SJCRH30 (cell line): ENCODE measurements at places on chromosomes 7 and 10. TPM values are rescaled to one million over a fixed set of nuclear protein-coding genes. Genes with fewer than 3 reads are reported as not detected.

GRCh38 chr7:155489158-155489840, 31.4 kb downstream of the EN2 start:
- no peak overlapping the region for H3K4me3 ChIP-seq
- no peak for DNase-seq
- no peaks in the 10 kb centered on the region for H3K36me3 ChIP-seq
- H3K27ac ChIP-seq = no peak overlapping the region

GRCh38 chr7:19713676-19714075, 4.8 kb upstream of the POLR1F start:
- H3K27ac ChIP-seq = no peak overlapping the region
- H3K27me3 ChIP-seq = no peaks in the 10 kb centered on the region
- peaks cover 3% of the 10 kb centered on the region; the same call in 1 of the 2 replicates for H3K4me1 ChIP-seq

DNA sequence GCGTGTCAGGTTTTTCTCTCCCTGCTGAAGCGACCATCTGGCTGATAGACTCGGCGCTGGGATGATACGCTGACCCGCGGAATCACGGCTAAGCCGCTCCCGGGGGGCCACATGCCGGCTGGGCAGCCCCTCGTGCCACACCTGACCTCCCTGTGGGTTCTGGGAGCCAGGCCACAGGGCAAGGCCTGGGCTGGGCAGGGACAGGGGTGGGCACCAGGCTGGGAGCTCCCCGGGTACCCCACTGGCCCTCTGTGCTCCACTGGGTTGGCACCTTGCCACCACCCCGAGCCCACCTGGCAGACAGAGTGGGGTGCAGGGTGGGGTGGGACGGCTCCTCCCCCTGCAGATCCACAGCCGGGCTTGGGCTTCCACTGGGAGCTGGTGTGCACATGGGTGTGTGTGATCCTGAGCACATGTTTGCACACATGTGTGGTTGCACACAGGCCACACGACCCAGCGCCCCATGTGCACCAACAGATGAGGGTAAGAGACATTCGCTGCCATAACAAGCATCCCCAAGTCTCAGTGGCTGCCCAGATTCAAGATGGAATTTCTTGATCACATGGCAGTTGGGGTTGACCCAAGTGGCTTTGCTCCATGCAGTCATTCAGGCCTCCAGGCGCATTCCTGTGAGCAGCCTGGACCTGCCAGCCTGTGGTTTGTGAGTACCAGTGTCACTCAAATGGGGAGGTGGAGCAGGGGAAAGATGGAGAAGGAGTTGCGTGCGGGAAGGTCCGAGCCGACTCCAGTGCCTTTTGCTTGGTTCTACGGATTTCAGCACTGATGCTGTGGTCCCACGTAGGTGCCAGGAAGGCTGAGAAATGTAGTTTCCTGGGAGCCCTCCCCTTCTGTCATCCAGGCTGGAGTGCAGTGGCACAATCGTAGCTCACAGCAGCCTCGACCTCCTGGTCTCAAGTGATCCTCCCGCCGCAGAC, 79.7 kb downstream of the UNCX start:
- H3K27me3 ChIP-seq = no peaks in the 10 kb centered on the region
- DNase-seq = no peak
- no peak overlapping the region for H3K4me3 ChIP-seq

DNA sequence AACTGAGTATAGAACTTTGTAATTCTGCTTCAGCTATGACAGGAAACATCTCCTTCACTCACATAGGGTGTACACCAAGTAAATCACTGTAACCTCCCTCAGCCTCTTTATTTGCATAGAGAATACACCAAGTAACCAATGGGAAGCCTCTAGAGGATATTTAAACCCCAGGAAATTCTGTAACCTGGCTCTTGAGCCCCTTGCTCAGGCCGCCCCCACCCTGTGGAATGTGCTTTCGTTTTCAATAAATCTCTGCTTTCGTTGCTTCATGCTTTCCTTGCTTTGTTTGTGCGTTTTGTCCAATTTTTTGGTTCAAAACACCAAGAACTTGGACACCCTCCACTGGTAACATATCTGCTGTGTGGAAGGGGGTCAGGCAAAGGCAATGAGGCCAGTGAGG, 60.2 kb downstream of the CLRN3 start:
- no peak overlapping the region for H3K27ac ChIP-seq
- no peak for DNase-seq
- no peaks in the 10 kb centered on the region for H3K4me1 ChIP-seq
- no peaks in the 10 kb centered on the region for H3K27me3 ChIP-seq
- H3K4me3 ChIP-seq = no peak overlapping the region
- H3K36me3 ChIP-seq = no peaks in the 10 kb centered on the region

GRCh38 chr7:2595258-2595860, 36.4 kb upstream of the TTYH3 start:
- no peaks in the 10 kb centered on the region for H3K27me3 ChIP-seq
- H3K27ac ChIP-seq = no peak overlapping the region

GRCh38 chr7:122137251-122138077, 6.6 kb downstream of the AASS start:
- peak overlapping the region; percentile 6 for H3K4me3 ChIP-seq
- H3K27ac ChIP-seq = no peak overlapping the region
- peak; percentile 28 for DNase-seq
- H3K4me1 ChIP-seq = peaks cover 7% of the 10 kb centered on the region; the same call in 1 of the 2 replicates
- H3K36me3 ChIP-seq = no peaks in the 10 kb centered on the region

DNA sequence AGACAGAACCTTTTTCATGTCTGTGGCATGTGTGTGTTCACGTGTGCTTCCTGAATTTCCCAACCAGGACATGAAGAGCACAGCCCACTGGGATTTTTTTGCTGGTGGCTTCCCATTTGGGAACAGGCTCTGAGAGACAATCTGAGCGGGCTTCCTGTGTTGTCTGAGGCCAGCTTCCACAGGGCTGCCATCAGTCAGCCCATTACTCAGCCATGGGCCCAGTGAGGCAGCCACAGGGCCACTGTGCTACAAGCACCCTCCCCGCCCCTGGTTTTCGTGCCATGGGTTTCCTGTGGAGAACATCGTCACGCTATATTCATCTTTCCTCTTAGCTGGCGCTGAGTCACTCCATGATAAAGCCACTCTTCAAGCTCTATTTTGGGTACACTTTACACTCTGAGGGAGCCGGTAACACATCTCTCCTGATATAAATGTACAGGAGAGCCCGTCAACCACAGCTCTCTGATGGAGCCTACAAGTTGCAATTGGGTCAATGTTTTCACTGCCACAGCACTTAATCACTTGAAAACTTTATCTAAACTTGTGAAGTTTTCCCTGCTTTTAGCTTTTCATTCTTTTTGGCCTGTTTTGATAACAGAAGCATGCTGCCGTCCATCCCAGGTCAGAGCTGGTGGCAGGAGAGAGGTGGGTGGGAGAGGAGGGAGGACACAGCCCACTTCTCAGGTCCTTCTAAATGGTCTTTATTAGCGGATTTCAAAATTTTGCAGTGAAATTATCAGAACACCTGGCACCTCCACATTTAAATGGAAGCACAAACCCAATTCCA, 96.9 kb downstream of the HIPK2 start:
- no peak for DNase-seq
- H3K36me3 ChIP-seq = no peaks in the 10 kb centered on the region
- no peak overlapping the region for H3K4me3 ChIP-seq
- no peak overlapping the region for H3K27ac ChIP-seq

- no peaks in the 10 kb centered on the region for H3K4me1 ChIP-seq
- H3K4me3 ChIP-seq = no peak overlapping the region
These were observed 77.3 kb upstream of the GRID1 start for GRCh38 chr10:86443936-86444335.

GRCh38 chr7:15007507-15007906, 105.0 kb upstream of the DGKB start:
- 0 out of 2 replicates have a peak, but pooled peaks cover 6% of the 10 kb centered on the region for H3K27me3 ChIP-seq
- H3K27ac ChIP-seq = no peak overlapping the region
- no peaks in the 10 kb centered on the region for H3K36me3 ChIP-seq
- no peak overlapping the region for H3K4me3 ChIP-seq
- H3K4me1 ChIP-seq = no peaks in the 10 kb centered on the region

GRCh38 chr10:117674646-117675045, 132.1 kb downstream of the EMX2 start:
- H3K27me3 ChIP-seq = no peaks in the 10 kb centered on the region
- DNase-seq = no peak
- no peaks in the 10 kb centered on the region for H3K4me1 ChIP-seq
- H3K27ac ChIP-seq = no peak overlapping the region

The CHST15 gene
- 2.2 and 2.8 TPM in 2 replicates for total RNA-seq

The HOGA1 gene
- total RNA-seq = 1.7 and 3.5 TPM in 2 replicates

The ANXA8L1 gene
- not detected in 2 replicates for total RNA-seq

The H2BK1 gene
- total RNA-seq = not detected in 2 replicates
